ENCODE measurements at places on chromosomes 5 and 9.

DNA sequence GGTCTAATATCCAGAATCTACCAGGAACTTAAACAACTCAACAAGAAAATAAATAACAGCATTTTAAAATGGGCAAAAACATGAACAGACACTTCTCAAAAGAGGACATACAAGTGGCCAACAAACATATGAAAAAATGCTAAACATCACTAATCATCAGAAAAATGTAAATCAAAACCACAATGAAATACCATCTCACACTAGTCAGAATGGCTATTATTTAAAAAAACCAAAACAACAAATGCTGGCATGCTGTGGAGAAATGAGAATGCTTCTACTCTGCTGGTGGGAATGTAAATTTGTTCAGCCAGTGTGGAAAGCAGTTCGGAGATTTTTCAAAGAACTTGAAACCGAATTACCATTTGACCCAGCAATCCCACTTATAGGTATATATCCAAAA lies 63.1 kb downstream of the ADAMTS6 start:
- DNase-seq, result no peak

GRCh38 chr5:72860499-72860898 lies 44.0 kb downstream of the TNPO1 start:
- DNase-seq, result no peak

DNA sequence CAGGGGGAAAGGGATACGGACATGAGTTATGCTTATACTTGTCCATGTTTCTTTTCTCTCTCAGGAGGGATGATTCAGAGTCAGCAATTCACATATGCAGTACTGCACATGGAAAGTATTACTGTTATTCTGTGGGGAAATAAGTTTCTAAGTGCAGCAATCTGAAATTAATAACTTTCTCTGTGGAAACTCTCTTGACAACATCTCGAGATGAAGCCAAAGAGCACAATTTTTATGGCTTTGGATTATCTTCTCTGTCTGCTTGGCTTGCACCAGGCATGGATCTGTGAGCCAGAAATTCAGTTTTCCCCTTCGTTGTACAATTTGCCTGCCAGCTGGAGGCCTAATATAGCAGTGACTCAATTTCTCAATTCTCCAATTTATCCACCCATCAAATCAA lies 2.5 kb upstream of the NDFIP1 start:
- DNase-seq, result no peak

- no peak for DNase-seq
Observed at GRCh38 chr5:93600409-93601070, 17.5 kb downstream of the NR2F1 start.

GRCh38 chr9:98031169-98031568 lies 25.4 kb upstream of the NANS start:
- DNase-seq, result no peak

All from C1 segment of cervical spinal cord (tissue), 14 donors.